ENCODE measurements at places on chromosomes 5 and 9. TPM values are rescaled to one million over a fixed set of nuclear protein-coding genes. Genes with fewer than 3 reads are reported as not detected.

PHF24 gene
- total RNA-seq, result not detected

FOCAD gene
- total RNA-seq, result 21.5 TPM

TMEM174 gene
- total RNA-seq, result not detected

RNF180 gene
- total RNA-seq, result 9.2 TPM

UNC13B gene
- total RNA-seq, result 29.3 TPM

PCDHGA4 gene
- 6.7 TPM for total RNA-seq

CSF1R gene
- 5.3 TPM for total RNA-seq

PIP5K1B gene
- total RNA-seq, result 7.8 TPM

PHF2 gene
- total RNA-seq, result 19.8 TPM

MARVELD2 gene
- total RNA-seq, result 15.5 TPM

LCN15 gene
- total RNA-seq, result not detected

RASGRF2 gene
- 3.6 TPM for total RNA-seq

TRIM7 gene
- 17.9 TPM for total RNA-seq

CDC20B gene
- not detected for total RNA-seq

PPWD1 gene
- 38.7 TPM for total RNA-seq

ADGRD2 gene
- not detected for total RNA-seq

CNTNAP3 gene
- 2.1 TPM for total RNA-seq

PCDHB16 gene
- 2.1 TPM for total RNA-seq

All from body of pancreas (tissue), 4 donors.